ENCODE measurements at places on chromosomes 3 and 15. TPM values are rescaled to one million over a fixed set of nuclear protein-coding genes. Genes with fewer than 3 reads are reported as not detected.

The RTP2 gene
- total RNA-seq, result not detected

The DNAH1 gene
- 1.3 TPM for total RNA-seq

The PSTPIP1 gene
- total RNA-seq, result 0.25 TPM

The RFT1 gene
- total RNA-seq, result 27.4 TPM

The DAZL gene
- not detected for total RNA-seq

The CYP8B1 gene
- not detected for total RNA-seq

The IRAK2 gene
- total RNA-seq, result 12.5 TPM

The BFSP2 gene
- total RNA-seq, result not detected

The FAM227B gene
- 0.77 TPM for total RNA-seq

The GOLGA8J gene
- total RNA-seq, result not detected

The WDR72 gene
- 5.8 TPM for total RNA-seq

The ARHGAP11A gene
- 98.7 TPM for total RNA-seq

The LMAN1L gene
- total RNA-seq, result not detected

The ALDH1A2 gene
- 0.36 TPM for total RNA-seq

The SCAP gene
- total RNA-seq, result 33.4 TPM

The SOX14 gene
- not detected for total RNA-seq
